NCI-H2171 treated with DMSO at 0.1 percent for 48 hours (cell line): ENCODE measurements at places on chromosomes 6 and 20.

DNA sequence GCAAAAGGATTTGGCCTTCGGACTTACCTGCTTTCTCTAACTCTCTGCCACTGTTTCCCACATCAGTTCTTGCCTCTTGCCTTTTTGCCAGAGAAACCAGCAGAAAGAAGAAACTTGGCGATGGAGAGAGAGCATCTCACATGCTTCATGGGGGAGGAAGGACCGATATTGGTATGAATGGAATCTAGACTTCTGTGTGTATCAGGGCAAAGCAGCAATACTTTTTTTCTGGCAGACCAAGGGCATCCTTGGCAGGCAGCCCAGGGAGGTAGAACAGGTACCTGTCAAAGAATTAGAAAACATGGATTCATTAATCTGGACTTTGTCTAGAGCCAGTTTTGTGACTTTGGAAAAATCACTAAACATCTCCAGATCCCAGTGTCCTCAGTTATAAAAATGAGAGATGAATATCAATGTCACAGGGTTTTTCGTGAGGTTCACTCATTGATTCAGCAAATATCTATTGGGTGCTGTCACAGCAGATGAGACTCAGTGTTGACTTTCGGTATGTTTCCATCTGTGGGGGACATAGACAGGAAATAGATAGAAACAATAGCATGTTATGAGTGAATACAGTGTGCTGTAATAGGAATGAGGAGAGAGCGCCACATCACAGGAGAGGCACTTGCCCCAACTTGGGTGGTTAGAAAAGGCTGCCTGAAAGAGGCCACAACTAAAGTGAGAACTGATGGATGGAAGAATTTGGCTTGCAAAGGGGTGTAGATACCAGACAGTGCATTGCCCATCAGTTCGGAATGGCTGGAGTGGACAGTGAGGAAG lies 114.1 kb downstream of the CD83 start:
- no peak for DNase-seq

GRCh38 chr6:75478929-75479328 lies 14.7 kb downstream of the FILIP1 start:
- DNase-seq: no peak

DNA sequence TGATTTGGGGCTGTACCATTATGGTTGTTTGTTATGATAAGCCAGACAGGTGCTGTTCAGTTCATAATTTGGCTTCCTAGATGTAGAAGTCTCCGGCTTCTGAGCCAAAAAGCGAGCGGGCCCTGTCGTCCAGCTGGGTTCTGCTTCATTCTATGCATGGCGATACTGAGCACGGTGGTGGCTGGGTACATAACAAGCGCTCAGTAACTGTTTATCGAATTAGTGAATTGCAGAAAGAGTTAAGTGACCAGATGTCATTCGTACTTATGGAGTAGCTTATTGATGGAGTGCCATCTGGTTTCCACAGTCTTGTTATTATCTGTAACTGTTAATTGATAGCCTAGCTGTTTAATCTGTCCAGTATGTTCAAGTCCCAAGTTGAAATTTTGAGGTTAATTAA lies 85.0 kb downstream of the DTD1 start:
- peak; percentile 98 for DNase-seq

DNA sequence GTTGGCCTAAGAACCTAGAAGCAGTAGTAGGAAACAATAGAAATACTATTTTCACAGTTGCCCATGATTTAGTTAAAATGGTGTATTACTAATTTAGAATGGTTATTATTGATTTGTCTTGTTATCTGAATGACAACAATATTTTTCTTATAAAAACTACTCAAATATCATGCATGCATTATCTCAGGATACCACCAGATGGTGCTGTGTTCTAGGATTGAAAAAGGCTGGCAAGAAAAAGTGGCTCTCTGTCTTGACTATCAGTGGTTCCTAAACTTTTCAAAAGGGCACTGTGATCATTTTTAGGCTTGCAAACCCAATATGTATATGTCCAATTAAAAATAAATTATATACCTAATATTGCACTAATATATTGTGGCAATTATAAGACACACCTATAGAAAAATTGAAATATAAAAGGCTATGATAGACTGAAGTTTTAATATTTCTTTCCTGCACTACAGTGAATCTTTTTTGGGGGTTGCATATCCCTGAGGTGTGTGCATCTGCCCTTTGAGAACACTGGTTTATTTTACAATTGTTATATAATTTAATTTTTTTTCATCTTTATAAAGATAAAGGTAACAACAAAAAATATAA lies 131.7 kb upstream of the MLIP start:
- DNase-seq: peak; percentile 44

DNA sequence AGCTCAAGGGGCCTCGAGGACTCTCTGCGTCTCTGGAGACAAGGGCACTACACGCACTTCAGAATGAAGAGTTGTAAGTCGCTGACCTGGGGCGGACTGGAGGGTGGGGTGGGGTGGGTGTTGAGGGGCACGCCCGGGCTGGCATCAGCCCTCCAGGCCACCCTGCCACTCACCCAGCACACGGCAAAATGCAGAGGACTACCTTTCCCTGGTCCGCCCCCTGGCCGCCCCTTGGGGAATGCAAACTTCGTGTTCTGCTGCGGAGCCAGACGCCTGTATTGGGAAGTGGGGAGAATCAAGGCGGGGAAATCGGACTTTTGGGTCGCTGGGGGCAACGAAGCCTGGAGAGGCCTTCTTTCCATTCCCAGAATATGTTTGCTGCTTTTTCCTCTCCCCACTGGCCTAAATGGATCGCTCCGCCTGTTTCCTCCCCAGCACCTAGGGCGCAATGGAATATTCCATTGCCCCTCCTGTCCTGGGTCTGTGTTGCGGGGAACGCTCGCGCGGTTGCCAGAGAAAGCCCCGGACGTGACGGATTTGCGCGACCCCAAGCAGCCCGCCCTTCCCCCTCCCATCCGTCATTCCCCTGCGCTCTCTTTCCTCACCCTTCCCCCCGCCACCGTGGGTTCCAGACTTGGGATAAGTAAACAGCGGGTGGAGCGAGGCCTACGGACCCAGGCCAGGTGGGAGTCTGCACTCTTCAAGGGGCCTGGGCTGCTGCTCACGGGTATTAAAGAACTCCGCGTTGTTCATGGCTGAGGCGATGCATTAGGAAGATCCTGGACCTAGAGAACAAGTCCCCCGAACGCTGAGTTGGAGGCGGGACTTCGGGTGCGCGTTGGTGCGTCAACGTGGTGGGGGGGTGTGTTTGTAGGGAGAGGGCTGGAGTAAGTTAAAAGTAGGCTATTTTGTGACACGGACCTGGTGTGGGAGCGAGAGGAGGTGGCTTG lies at the start of gene PPT2:
TSS of gene PPT2 (plus strand) at position 578 of the 950 bp plus-strand sequence. CDS start 454 bp downstream, outside the sequence.
- DNase-seq: peak; percentile 94

GRCh38 chr6:112203577-112204349 lies 50.6 kb downstream of the LAMA4 start:
- no peak for DNase-seq
